Trophoblast cell (in vitro differentiated cells and primary cell): ENCODE measurements at places on chromosomes 1 and 21.

- H3K4me3 ChIP-seq, result no peak overlapping the region
- H3K4me1 ChIP-seq, result no peaks in the 10 kb centered on the region
Measured at GRCh38 chr1:20589331-20590278, 708 bp downstream of the CDA start.

GRCh38 chr1:117339866-117340700 is 27.2 kb upstream of the MAN1A2 start:
- no peaks in the 10 kb centered on the region for H3K4me1 ChIP-seq
- peak; percentile 93 for DNase-seq
- H3K27ac ChIP-seq, result peak overlapping the region; percentile 35
- H3K4me3 ChIP-seq, result no peak overlapping the region

GRCh38 chr1:166083887-166084286 is 82.9 kb downstream of the FAM78B start:
- no peak overlapping the region for H3K4me3 ChIP-seq
- no peak overlapping the region for H3K27ac ChIP-seq
- DNase-seq, result no peak

GRCh38 chr1:222275729-222276465 is 272.0 kb downstream of the HHIPL2 start:
- no peak for DNase-seq
- no peaks in the 10 kb centered on the region for H3K27me3 ChIP-seq
- no peak overlapping the region for H3K4me3 ChIP-seq
- H3K4me1 ChIP-seq, result no peaks in the 10 kb centered on the region
- H3K36me3 ChIP-seq, result no peaks in the 10 kb centered on the region
- H3K27ac ChIP-seq, result no peak overlapping the region

- no peaks in the 10 kb centered on the region for H3K36me3 ChIP-seq
- no peak overlapping the region for H3K4me3 ChIP-seq
- DNase-seq, result peak; percentile 30
- H3K27ac ChIP-seq, result no peak overlapping the region
- H3K27me3 ChIP-seq, result no peaks in the 10 kb centered on the region
- H3K4me1 ChIP-seq, result no peaks in the 10 kb centered on the region
Measured at GRCh38 chr1:24966724-24967346, 36.8 kb upstream of the RUNX3 start.

DNA sequence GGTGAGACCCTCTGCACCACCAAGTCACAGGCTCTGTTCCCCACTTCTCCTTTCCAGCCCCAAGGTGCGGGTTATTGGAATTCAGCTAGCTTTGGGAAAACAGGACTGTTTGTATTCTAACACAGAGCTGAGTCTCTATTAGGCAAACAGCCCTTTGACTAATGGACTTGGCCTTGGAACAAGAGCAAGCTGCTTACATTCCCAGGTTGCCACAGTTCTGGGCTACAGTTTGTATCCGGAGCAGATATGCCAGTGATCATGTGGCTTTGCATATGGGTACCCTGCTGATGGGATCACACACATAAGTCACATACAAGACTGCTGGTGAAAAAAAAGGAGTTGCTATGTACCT is 110.5 kb upstream of the COA6 start:
- H3K4me1 ChIP-seq, result no peaks in the 10 kb centered on the region
- H3K4me3 ChIP-seq, result no peak overlapping the region
- no peaks in the 10 kb centered on the region for H3K27me3 ChIP-seq
- peak; percentile 12 for DNase-seq

GRCh38 chr1:92480200-92480812 is 6.4 kb downstream of the GFI1 start:
- peaks cover 68% of the 10 kb centered on the region for H3K27me3 ChIP-seq
- H3K36me3 ChIP-seq, result no peaks in the 10 kb centered on the region
- H3K4me1 ChIP-seq, result peaks cover 29% of the 10 kb centered on the region
- H3K4me3 ChIP-seq, result no peak overlapping the region

GRCh38 chr1:89953131-89953626 is 41.7 kb upstream of the ZNF326 start:
- peak; percentile 92 for DNase-seq
- H3K4me3 ChIP-seq, result no peak overlapping the region
- peak overlapping the region; percentile 58 for H3K27ac ChIP-seq
- no peaks in the 10 kb centered on the region for H3K36me3 ChIP-seq
- H3K4me1 ChIP-seq, result peaks cover 21% of the 10 kb centered on the region

DNA sequence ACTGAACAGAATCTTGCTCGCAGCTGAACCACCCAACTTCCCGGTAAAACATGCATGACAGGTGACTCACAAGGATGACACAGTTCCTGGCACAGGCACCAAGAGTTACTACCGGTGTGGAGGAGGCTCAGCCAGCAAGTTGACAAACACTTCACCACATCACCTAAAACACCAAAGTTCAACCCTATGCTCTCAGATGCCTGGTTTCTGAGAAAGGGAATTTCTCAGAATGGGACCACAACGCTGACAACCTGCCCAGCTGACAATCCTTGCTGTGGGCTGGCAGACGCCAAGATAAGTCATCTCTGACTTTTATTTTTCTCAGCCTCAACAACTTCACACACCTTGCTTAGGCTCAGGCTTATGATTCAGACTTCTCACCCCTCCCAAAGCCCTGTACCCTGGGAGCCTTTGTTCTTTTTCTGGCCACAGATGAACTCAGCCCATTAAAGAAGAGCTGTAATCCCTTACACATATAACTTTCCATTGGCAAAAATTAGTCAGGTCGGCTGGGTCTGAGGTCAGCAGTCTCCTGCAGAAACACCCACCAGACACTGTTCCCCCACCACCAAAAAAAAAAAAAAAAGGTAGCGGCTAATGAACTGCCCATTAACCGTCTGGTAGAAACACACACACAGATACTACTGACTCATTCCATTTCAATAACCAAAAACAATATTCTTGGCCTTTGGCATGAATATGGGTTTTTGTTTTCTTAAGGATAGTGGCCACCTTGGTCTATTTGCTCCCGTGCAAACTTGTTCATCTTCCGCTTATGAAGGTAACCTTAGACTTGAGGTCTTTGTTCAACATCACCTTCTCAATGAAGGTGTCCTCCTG is 10.8 kb upstream of the TIAM1 start:
- no peaks in the 10 kb centered on the region for H3K36me3 ChIP-seq
- no peak overlapping the region for H3K4me3 ChIP-seq
- H3K4me1 ChIP-seq, result peaks cover 11% of the 10 kb centered on the region
- H3K27ac ChIP-seq, result peak overlapping the region; percentile 43
- DNase-seq, result peak; percentile 92

DNA sequence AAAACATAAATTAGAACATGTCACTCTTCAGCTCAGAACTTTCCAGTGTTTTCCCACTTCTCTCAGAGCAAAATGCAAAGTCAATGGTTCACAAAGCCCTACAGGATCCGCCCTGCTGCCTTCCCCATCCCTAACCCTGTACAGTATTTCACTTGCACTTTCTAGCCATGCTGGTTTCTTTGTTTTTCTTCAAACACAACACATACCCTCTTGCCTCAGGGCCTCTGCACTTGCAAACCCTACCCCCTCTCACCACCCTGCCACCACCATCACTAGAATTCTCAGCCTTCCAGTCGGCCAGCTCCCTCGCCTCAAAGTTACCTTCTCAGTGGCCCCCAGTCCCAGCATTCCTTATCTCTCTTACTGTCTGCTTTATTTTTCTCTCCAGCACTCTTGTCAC is 17.6 kb downstream of the TEX35 start:
- DNase-seq, result no peak
- no peaks in the 10 kb centered on the region for H3K27me3 ChIP-seq
- peaks cover 11% of the 10 kb centered on the region for H3K4me1 ChIP-seq
- peak overlapping the region; percentile 18 for H3K27ac ChIP-seq
- H3K4me3 ChIP-seq, result no peak overlapping the region
- H3K36me3 ChIP-seq, result no peaks in the 10 kb centered on the region

GRCh38 chr1:78650114-78650660 is 556 bp downstream of the IFI44 start:
- no peak overlapping the region for H3K4me3 ChIP-seq
- no peaks in the 10 kb centered on the region for H3K4me1 ChIP-seq
- no peak for DNase-seq

- no peaks in the 10 kb centered on the region for H3K36me3 ChIP-seq
- DNase-seq, result no peak
- no peaks in the 10 kb centered on the region for H3K27me3 ChIP-seq
- H3K4me3 ChIP-seq, result no peak overlapping the region
- H3K27ac ChIP-seq, result no peak overlapping the region
Measured at GRCh38 chr1:162400790-162401355, 11.1 kb downstream of the SH2D1B start.

DNA sequence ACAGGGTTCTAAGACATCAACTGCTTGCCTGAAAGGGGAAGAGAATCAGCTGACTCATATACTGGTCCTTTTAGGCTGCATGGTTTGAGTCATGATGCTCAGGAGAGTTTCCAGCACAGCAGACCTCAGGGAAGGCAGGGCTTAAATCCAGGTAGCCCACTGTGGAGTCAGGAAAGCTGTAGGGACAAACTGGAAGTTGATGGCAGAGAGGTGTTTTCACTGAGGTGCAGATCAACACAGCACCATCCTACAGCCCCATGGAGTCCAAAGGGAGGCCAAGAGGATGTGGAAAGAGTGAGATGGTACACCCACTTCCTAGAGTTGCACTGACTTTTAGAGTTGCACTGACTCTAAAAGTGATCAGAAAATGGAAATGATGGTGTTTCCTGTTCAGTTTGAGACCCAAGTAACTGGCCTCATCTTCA is 252.4 kb upstream of the DUSP10 start:
- H3K4me1 ChIP-seq, result no peaks in the 10 kb centered on the region
- no peak overlapping the region for H3K27ac ChIP-seq
- no peak for DNase-seq
- no peak overlapping the region for H3K4me3 ChIP-seq

- H3K27ac ChIP-seq, result no peak overlapping the region
- no peaks in the 10 kb centered on the region for H3K36me3 ChIP-seq
- H3K4me3 ChIP-seq, result no peak overlapping the region
- no peak for DNase-seq
- H3K4me1 ChIP-seq, result no peaks in the 10 kb centered on the region
Measured at GRCh38 chr1:97505289-97505688, 415.5 kb downstream of the DPYD start.

DNA sequence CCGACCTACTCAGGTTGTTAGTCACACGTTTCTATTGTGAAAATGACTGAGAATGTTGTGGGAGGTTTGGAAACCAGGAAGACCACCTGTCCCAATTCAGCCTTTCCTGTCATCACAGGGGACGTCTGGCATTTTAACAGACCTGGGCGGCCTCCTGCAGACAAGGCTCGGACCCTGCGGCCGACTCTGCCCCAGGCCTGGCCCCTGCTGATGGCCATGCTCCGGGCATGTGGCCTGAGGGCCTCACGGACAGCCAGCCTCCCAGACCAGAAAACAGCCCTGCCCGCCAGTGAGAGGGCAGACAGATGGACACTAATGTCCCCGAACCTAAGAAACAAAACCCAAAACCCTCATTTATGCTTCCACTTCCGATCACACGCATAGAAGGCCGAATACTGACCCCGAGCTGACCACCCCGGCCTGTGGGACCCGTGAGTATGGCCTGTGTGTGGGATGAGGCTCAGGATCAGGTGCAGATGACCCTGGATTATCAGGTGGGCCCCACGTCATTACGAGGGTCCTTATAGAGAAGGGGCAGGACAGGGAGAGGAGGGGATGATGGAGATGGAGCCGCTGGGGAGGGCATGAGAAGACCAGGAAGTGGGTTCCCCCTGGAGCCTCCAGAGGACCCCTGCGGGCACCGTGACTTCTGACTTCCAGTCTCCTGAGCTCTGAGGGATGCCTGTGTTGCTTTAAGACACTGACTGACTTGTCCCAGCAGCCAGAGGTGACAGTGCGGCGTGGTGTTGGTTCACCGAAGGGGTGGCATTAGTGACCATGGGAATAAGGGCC is 9.6 kb downstream of the COL18A1 start:
- peaks cover 37% of the 10 kb centered on the region for H3K36me3 ChIP-seq
- H3K4me1 ChIP-seq, result peaks cover 27% of the 10 kb centered on the region
- H3K27me3 ChIP-seq, result no peaks in the 10 kb centered on the region

GRCh38 chr1:197519741-197520334 is 251.8 kb downstream of the CRB1 start:
- H3K4me3 ChIP-seq, result no peak overlapping the region
- no peaks in the 10 kb centered on the region for H3K27me3 ChIP-seq
- H3K27ac ChIP-seq, result no peak overlapping the region
- DNase-seq, result peak; percentile 28

DNA sequence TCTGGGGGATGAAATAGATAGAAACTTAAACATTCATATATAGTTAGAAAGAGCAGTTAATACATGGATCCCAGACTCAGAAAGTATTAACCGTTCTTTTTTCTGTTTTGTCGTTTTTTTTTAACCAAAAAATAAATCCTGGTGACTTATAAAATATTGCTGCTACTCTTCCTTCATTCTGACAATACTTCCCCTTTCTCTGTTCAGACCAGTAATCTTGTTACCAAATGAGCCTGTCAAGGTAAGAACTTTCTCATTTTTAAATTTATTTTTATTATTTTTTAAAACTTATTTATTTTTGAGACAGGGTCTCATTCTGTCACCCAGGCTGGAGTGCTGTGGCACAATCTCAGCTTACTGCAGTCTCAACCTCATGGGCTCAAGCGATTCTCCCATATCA is 13.7 kb downstream of the PTPN22 start:
- no peak overlapping the region for H3K4me3 ChIP-seq
- no peak overlapping the region for H3K27ac ChIP-seq
- H3K4me1 ChIP-seq, result no peaks in the 10 kb centered on the region
- no peaks in the 10 kb centered on the region for H3K36me3 ChIP-seq
- H3K27me3 ChIP-seq, result no peaks in the 10 kb centered on the region

GRCh38 chr1:101918277-101918676 is 78.4 kb downstream of the OLFM3 start:
- no peak for DNase-seq
- H3K27me3 ChIP-seq, result no peaks in the 10 kb centered on the region
- H3K4me1 ChIP-seq, result no peaks in the 10 kb centered on the region
- no peaks in the 10 kb centered on the region for H3K36me3 ChIP-seq

GRCh38 chr1:65119951-65120350 is 28.1 kb upstream of the AK4 start:
- no peak overlapping the region for H3K4me3 ChIP-seq
- H3K27me3 ChIP-seq, result no peaks in the 10 kb centered on the region
- no peaks in the 10 kb centered on the region for H3K36me3 ChIP-seq
- DNase-seq, result peak; percentile 55
- no peak overlapping the region for H3K27ac ChIP-seq

- H3K27me3 ChIP-seq, result no peaks in the 10 kb centered on the region
- no peak for DNase-seq
- H3K27ac ChIP-seq, result no peak overlapping the region
- no peak overlapping the region for H3K4me3 ChIP-seq
- H3K4me1 ChIP-seq, result peaks cover 14% of the 10 kb centered on the region
Measured at GRCh38 chr21:45514311-45515021, 27.8 kb downstream of the SLC19A1 start.

- H3K27me3 ChIP-seq, result peaks cover 2% of the 10 kb centered on the region
- no peaks in the 10 kb centered on the region for H3K36me3 ChIP-seq
- no peak overlapping the region for H3K4me3 ChIP-seq
Measured at GRCh38 chr1:44684525-44684924, 10.0 kb downstream of the ARMH1 start.

- no peak overlapping the region for H3K27ac ChIP-seq
- DNase-seq, result no peak
- H3K4me3 ChIP-seq, result no peak overlapping the region
- H3K36me3 ChIP-seq, result no peaks in the 10 kb centered on the region
Measured at GRCh38 chr1:243539636-243540035, 283.8 kb downstream of the SDCCAG8 start.

GRCh38 chr21:18174370-18174769 is 70.3 kb upstream of the CHODL start:
- H3K4me3 ChIP-seq, result no peak overlapping the region
- no peak for DNase-seq
- H3K36me3 ChIP-seq, result no peaks in the 10 kb centered on the region
- H3K27ac ChIP-seq, result no peak overlapping the region
- H3K27me3 ChIP-seq, result no peaks in the 10 kb centered on the region
- no peaks in the 10 kb centered on the region for H3K4me1 ChIP-seq

GRCh38 chr21:37166733-37167132 is 93.7 kb downstream of the TTC3 start:
- H3K27ac ChIP-seq, result no peak overlapping the region
- peak; percentile 23 for DNase-seq
- H3K36me3 ChIP-seq, result peaks cover 30% of the 10 kb centered on the region
- H3K4me1 ChIP-seq, result no peaks in the 10 kb centered on the region
- H3K4me3 ChIP-seq, result no peak overlapping the region
